Amniotic epithelial cell (primary cell): ENCODE measurements at places on chromosomes 13 and 19.

DNA sequence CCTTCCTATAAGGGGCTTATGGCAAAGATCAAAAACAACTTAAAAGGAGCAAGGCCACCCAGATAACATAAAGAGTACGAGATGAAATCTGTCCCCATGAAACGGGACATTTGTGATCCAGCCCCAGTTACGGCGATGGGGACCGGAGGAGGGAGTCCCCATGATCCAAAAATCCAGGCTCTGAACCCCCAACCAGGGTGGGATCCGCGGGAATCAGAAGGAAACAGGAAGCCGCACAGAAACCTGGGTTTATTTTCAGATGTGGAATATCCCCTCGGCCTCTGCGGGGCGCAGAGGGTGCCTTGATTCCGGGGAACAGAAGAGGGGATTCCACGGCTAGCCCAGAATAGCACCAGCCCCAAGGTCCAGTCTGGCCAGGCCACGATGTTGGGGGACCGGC, 5.0 kb downstream of the PTPRS start:
- no peak for DNase-seq

GRCh38 chr19:39740395-39740794, 2.6 kb upstream of the CLC start:
- DNase-seq = no peak

DNA sequence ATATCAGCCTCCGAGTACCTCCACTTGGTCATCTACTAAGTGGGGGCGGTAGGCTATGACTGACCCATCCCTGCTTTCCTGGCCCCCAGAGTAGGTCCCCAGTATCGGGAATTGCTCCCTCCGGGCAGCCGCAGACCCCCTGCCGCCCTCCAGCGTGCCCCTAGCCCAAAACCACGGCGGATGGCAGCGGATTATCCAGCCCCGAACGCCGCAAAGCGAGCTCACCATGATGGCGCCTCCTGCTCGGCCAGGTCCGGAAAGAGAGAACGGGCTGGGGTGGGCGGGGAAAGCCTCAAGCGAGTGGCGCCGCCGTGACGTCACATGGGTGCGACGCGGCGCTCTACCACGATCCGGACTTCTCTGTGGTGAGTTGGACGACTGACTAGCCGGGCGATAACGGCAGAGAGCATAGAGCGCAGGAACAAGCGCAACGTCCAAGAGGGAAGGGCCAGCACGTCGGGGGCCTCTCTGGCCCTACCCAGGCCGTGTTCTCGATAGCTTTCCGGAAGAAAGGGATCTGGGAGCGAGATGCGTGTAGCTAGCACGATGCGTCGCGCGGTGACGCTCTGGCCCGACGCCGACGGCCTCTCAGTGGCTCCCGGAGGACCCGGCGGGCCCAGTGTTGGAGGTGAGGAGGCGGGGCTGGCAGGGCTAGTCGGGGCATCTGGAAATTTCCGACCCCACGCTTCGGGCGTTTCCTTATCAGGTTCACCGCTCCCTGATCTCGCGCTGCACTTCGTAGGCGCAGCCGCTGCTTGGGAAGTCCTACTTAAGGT, at the start of the genes RPL18 and SPHK2:
Gene RPL18 (minus strand): TSS at position 263 of the 776 bp plus-strand sequence. CDS start 35 bp downstream, at position 228.
Gene SPHK2 (plus strand): TSS at position 591 of the 776 bp plus-strand sequence. CDS start 1,009 bp downstream, outside the sequence.
- DNase-seq = peak; percentile 100

DNA sequence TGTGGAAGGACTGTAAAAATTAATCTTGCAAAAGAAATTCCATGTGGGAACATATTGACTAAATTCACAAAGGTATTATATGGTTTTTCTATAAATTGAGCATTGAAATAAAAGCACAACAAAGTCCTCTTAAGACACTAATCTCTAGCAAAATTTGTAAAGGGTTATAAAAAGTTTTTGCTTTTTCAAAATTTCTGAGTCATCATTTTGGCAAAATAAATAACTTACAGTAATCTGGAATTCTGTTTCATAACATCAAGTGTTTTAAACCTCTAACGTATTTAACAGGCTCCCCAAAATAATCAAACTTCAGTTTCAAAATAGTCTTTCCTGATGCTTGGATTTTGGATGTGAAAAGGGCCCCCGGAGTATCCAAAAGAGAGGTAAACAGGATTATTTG, 26.0 kb downstream of the MED4 start:
- no peak for DNase-seq

DNA sequence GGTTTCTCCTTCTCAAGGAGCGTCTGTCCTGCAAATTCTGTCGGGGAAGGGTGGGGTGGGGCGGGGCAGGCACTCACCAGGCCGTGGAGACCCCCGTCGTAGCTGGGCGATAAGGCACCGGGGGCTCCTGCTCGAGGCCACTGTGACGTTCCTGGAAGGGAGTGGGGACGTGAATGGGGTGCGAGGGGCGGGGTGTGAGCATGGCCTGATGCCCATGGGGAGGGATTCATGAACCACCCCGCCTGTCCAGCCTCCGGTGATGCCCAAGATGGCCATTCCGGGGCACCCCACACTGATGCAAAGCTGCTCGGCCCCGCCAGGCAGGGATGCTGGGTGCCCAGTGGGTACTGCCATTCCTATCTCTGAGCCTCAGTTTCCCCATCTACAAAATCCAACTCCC, 14.4 kb upstream of the UQCR11 start:
- no peak for DNase-seq

DNA sequence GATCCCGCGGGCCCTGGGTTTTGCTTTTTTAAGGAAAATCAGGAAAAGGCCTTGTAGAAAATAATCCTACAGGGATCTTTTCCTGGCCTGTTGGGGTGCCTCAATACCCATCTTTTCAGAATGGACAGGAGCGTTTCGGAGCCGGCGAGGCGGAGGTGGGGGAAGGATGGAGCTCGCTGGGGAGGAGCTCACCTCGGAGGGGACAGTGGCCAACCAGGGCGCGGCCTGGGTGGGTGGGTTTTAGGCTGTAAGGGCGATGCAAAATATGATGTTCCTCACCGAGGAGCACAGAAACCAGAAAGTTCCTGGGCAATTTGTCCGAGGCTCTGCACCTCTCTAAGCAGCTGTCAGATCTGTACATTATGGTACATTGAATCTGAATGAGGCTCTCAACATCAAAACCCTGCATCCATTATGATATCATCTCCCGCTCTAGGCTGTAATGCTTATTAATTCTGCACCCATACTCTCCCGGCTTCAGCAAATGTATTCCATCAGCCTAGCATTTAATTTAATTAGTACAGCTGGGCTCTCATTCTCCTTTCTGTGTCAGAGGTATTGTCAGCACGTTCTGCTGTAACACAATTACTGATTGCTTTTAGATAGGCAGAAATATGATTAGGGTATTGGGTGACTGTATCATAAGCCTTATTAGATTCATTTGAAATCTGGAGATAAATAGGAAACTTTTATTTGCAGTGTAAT, 90.3 kb upstream of the SOX1 start:
- no peak for DNase-seq
